Astrocyte of the hippocampus (primary cell): ENCODE measurements at places on chromosomes 4 and X.
A peak's percentile ranks its signal among the peaks of the same experiment; 100 is the strongest.

DNA sequence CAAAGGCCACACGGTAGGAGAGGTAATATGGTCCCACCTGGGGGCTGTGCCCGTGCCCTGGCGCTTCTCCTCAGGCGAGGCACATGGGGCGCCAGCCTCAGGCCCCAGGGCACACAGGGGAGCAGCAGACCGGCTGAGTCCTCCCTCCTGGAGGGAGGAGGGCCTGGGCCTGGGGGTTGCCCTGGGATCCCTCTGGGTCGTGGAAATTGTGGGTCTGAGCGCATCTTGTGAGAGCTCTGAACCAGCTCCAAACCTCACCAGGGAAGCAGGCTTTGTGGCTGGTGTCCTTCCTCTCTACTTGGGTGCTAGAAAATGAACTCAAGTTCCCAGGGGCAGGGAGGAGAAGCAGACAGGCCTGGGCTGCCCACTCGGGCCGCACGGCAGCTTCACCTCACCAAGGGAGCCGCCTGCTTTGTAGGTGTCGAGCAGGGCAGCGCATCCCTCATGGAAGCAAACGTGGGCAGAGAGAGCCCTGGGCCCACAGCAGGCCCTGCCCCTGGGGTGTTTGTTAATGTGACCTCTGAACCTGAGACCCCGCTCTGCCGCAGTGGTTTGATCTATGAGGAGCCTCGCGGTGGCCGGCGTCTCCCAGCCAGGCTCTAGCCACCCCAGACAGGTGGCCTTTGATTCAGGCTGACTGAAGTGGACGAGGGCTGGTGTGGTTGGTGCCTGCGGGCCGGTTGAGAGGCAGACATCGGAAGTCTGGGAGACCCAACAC, 10.8 kb downstream of the HTRA3 start:
- DNase-seq: no peak

- DNase-seq: no peak
Measured at GRCh38 chr4:155566354-155566753, 100.3 kb upstream of the GUCY1A1 start.

GRCh38 chr4:140219567-140219966, 65.6 kb upstream of the MAML3 start:
- DNase-seq: no peak

- peak; percentile 62 for DNase-seq
Measured at GRCh38 chrX:48493890-48494364, 14.9 kb upstream of the PORCN start.

DNA sequence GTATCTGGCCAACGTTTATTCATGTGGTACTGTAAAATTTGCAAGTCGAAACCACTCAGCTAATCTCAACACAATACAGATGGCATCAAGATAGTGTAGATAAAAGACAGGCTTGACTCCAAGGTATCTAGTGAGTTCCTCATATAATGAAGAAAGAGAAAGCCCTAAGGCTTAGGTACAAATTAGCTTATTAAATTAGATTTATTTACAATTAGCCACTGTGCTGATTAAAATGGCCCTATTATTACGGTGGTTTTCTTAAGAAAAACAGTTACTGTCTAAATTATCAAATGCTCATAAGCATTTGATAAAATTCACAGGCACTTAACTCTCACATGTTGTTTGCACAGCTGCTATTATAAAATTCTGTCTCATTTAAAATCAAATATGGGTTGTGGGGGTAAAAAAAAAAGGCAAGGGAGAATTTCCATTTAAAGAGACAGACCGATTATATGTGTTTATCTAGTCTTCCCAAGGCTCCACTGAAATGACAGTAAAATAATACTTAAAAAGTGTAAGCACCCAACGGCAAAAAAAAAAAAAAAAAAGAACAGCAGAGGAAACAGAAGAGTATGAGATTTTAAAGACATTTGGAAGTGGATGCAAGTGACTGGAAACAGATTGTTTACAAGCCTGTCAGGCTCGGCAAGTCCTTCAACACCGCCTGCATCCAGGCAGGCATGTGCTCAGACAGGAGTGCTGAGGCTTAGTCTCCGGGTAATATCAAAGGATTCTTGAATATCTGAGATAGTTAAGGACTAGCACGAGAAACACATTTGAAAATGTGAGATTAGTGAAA, 55.1 kb downstream of the FAM13A start:
- DNase-seq: no peak

DNA sequence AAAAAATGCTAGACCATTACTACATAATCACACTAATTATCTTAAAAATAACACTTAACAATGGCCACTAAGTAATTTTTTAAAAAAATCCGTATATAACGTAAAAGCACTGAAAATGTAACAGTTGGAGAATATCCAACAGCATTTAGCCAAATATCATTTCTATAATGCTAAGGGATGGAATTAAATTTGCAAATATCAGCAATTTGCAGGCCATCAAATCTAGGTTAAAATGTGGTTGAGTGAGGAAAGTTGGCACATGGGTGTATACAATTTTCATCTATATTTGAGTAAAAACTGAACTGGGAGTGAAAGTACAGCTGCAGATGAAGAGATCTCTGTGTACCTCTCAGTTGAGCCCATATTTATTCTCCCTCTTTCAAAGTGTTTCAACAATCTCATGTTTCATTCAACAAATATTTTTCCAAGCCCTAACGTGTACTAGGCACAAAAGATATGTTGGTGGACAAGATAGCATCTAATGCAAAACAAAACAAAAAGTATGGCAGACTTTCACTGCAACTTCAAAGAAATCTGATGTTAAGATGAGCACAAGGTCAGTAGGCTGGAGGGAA, 63.0 kb downstream of the MBNL3 start:
- DNase-seq: no peak
